ENCODE measurements at places on chromosomes 7 and 10. TPM values are rescaled to one million over a fixed set of nuclear protein-coding genes. Genes with fewer than 3 reads are reported as not detected.

The SCIN gene
- 3.4 TPM for total RNA-seq

The KIAA1549 gene
- 16.4 TPM for total RNA-seq

The IFIT1 gene
- 17.8 TPM for total RNA-seq

The PRPS1L1 gene
- not detected for total RNA-seq

The CCL24 gene
- not detected for total RNA-seq
